ENCODE measurements at places on chromosomes 2 and 18.

GRCh38 chr18:38752430-38752829 lies 1186.8 kb upstream of the CELF4 start:
- no peak overlapping the region for H3K4me3 ChIP-seq

DNA sequence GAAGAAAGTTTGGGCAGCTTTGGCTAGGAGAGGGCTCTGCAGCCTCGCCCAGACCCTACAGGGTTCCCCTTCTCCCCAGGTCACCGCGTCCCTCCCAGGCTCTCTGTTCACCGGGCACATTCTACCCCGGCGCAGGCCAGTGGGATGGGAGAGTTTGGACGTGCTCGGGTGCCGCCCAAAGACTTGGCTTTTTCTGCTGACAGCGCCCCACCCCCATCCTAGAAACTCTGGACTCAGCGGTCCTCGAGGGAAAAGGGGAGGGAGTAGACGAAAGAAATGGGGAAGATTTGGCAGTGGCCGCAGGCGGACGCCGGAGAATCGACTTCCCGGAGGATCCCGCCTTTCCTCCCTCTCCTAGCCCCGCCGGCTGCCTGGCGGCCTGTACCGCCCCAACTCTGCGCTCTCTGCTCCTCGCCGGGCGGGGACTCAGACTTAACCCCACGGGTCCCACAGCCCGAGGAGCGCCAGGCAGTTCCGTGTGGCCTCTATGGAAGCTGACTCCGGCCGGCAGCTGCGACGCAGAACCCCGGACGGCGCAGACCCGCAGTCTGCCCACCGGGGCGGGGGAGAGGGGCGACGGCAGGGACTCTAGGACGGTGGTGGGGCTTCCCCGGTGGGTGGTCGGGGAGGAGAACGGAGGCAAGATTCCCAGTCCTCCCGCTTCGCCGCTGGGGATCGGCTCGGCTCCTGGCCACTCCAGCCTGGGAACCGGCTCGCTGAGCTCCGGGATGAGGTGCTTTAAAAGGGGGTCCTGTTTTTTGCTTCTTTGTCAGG lies 863 bp upstream of the SIX2 start:
- H3K4me3 ChIP-seq: peak overlapping the region; percentile 87
- no peaks in the 10 kb centered on the region for H3K27me3 ChIP-seq
- peak overlapping the region; percentile 93 for H3K27ac ChIP-seq
- peaks cover 6% of the 10 kb centered on the region for H3K4me1 ChIP-seq
- DNase-seq: peak; percentile 60
- peaks cover 7% of the 10 kb centered on the region for H3K36me3 ChIP-seq

GRCh38 chr2:210399440-210400041 lies 77.0 kb downstream of the LANCL1 start:
- H3K36me3 ChIP-seq: no peaks in the 10 kb centered on the region
- DNase-seq: no peak
- no peaks in the 10 kb centered on the region for H3K27me3 ChIP-seq

GRCh38 chr2:144896341-144896740 lies 376.4 kb upstream of the ZEB2 start:
- H3K27ac ChIP-seq: no peak overlapping the region
- no peaks in the 10 kb centered on the region for H3K27me3 ChIP-seq
- no peaks in the 10 kb centered on the region for H3K36me3 ChIP-seq
- no peak overlapping the region for H3K4me3 ChIP-seq
- no peaks in the 10 kb centered on the region for H3K4me1 ChIP-seq
- no peak for DNase-seq

GRCh38 chr2:226903179-226903578 lies 67.3 kb downstream of the RHBDD1 start:
- no peaks in the 10 kb centered on the region for H3K36me3 ChIP-seq
- H3K27ac ChIP-seq: no peak overlapping the region
- DNase-seq: no peak
- no peaks in the 10 kb centered on the region for H3K4me1 ChIP-seq
- H3K4me3 ChIP-seq: no peak overlapping the region
- no peaks in the 10 kb centered on the region for H3K27me3 ChIP-seq

All from thoracic aorta (tissue), 2 donors.